ENCODE measurements at places on chromosomes 3 and 15. TPM values are rescaled to one million over a fixed set of nuclear protein-coding genes. Genes with fewer than 3 reads are reported as not detected.

The HESX1 gene
- total RNA-seq, result 0.65 TPM

The KBTBD8 gene
- 2.4 TPM for total RNA-seq

The NR2F2 gene
- total RNA-seq, result 4.5 TPM

The ARRDC4 gene
- 9.2 TPM for total RNA-seq

The HRH1 gene
- 37.0 TPM for total RNA-seq

The PXK gene
- 52.6 TPM for total RNA-seq

The STRC gene
- not detected for total RNA-seq

The CCDC80 gene
- 1,612 TPM for total RNA-seq

The CSPG4 gene
- 15.3 TPM for total RNA-seq

The RASGRP1 gene
- total RNA-seq, result 0.37 TPM

The PPP1R14D gene
- total RNA-seq, result not detected

The MNS1 gene
- 1.1 TPM for total RNA-seq

The CGNL1 gene
- total RNA-seq, result 0.28 TPM
